ENCODE measurements at places on chromosomes 7 and 10. TPM values are rescaled to one million over a fixed set of nuclear protein-coding genes. Genes with fewer than 3 reads are reported as not detected.
A peak's percentile ranks its signal among the peaks of the same experiment; 100 is the strongest.

GRCh38 chr10:119807960-119808697 lies 64.5 kb downstream of the MCMBP start:
- DNase-seq = no peak

- no peak for DNase-seq
Observed at GRCh38 chr7:28160551-28160991, 20.0 kb downstream of the JAZF1 start.

DNA sequence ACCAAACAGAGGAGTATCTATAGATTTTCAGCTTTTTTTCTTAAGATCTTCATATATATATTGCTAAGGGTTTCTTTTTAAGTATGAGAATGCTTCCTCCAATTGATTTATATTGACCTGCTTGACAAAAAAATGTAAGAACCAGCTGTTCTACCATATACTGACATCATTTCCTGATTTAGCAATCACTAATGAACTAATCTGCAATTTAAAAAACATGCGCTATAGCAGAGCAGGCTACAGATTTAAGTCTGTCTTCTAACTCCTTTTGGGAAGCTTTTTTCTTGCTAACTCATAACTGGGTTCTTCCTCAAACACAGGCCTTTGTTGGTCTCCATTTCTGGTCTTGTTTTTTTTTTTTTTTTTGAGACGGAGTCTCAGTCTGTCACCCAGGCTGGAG lies 33.2 kb downstream of the ABCC2 start:
- DNase-seq = no peak

GRCh38 chr7:96174812-96175211 lies 147.1 kb downstream of the SLC25A13 start:
- no peak for DNase-seq

GRCh38 chr10:64116707-64117106 lies 595.5 kb downstream of the REEP3 start:
- no peak for DNase-seq

DNA sequence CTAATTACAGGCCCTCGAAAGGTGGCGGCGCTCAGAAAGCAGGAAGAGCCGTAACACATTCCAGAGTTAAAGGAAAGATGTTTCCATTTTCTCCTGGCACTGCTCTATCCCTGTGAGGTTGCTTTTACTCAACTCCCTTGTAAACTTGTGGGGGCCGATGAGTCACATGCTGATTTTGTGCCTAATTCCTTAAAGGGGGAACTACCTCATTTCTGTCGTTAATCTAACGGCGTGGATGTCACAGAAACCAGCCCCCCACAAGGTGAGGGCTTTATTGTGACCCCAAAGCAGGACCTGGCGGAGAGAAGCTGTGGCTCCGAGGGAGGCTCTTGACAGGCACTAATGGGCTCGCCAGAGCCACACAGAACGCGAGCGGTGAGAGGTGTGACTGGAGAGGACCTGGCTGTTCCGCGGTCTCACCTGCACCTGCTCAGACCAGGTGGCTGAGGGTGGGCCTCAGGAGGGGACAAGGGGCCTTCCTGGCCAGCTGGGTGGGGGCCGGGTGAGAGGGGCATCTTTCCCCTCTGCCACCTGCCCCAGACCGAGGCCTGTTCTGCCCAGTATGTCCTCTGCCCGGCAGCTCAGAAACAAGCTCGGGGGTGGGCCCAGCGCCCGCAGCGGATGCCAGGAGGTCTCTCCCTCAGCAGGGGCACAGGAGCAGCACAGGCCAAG lies 50.9 kb downstream of the CALML3 start:
- no peak for DNase-seq

GRCh38 chr7:40570223-40570622 lies 435.4 kb downstream of the SUGCT start:
- DNase-seq = no peak

- no peak for DNase-seq
Observed at GRCh38 chr7:1446620-1447032, 12.6 kb downstream of the MICALL2 start.

- peak; percentile 25 for DNase-seq
Observed at GRCh38 chr10:85641479-85642009, 725.1 kb downstream of the GRID1 start.

- DNase-seq = no peak
Observed at GRCh38 chr10:107649249-107649648, 484.7 kb upstream of the SORCS1 start.

DNA sequence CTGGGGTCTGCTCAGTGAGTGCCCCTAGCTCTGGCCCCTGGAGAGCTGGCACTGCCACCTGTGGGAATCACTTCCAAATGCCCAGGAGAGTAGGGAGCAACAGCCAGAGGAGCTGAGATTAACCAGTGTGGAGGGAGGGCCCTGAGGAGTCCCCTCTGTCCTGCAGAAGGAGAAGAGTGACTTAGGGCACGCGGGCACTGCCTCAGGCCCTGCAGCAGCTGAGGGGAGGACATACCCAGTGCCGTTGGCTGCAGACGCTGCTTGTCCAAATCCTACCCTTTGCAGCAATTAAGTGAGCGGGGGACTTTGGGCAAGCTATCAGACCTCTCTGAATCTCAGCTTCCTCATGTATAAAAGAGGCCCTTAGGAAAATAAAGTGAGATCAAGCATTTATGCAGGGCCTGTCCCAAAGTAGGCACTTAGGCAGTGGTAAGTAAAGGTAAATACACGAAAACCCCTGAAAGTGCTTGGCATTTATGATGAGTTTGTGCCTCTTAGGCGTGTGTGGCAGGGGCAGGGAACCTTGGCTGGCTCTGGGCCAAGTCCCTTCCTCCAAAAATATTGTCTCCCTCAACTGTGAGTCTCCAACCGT lies 16.9 kb downstream of the PRF1 start:
- no peak for DNase-seq

DNA sequence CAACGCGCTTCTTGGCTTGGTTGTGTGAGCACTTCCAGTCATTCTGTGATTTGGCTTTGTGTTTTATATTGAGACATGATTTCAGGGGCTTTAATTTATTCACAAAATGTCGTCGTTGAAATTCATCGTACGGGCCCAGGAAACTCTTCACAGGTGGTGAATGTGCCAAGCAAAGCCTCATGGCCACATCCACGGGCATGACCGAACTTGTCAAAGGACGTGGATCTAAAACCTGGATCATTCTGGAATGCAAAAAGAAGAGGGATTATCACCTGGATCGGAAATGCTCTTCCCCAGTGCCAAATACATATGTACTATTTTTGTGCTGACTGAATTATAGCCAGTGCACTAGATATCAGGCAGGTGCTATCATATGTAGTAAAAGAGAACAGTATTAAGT lies 2.2 kb downstream of the PPP1R3C start:
- DNase-seq = no peak

DNA sequence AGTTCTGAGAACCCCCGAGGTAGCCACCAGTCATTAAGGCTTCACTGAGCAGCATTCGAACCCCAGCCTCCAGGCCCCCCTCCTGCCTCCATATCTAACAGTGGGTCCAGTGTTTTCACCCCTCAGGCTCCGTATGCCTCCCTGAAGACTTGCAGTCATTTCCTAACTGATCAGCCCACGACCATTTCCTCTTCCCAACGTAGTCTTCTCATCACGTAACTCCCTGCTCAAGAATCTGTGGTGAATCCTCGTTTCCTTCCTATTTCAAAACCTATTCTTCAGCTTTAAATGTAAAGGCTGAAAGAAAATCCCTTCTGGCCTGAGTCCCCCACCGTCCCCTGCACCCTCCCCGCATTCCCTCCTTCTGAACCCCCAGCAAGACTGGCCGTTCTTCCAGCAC lies 21.1 kb downstream of the FRMD4A start:
- DNase-seq = no peak

- DNase-seq = no peak
Observed at GRCh38 chr10:123139521-123140163, 3.9 kb downstream of the HMX3 start.

DNA sequence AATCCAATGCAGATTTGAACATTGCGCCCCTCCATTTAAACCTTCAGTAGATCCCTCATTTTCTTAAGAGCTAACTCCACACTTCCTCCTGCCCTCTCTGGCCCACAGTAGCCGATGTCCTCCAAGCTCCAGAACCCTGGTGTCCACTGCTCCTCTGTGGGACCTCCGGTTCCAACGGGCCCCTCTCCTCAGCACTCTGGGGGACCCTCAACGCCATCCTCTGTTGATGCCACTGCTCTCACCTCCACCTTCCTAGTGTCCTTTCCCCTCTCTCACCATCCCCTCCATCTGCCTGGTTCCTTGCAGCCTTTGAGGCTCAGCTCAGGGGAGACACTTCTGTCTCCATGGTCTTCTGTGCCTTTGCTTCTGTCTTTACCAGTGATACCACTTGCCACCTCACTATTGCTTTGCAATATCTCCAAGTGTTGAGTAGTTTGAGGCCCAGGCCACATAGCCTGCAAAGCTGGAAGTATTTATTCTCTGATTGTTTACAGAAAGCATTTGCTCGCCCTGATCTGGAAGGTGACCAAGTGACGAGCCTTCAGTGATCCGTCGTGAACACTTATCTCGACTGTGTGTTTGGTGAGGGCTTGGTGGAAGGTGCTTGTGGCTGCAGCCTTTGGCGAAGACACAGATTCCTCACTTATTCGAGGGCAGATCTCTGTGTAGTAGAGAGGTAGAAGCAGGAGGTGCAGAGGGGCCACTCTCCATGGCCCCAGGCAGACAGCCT lies 104.8 kb upstream of the SHH start:
- DNase-seq = no peak

GRCh38 chr7:20116869-20117268 lies 100.3 kb downstream of the MACC1 start:
- no peak for DNase-seq

Gene ATOH7
- total RNA-seq = 0.28 TPM

Gene CYP2E1
- total RNA-seq = 1.1 TPM

Gene PRSS58
- total RNA-seq = not detected

All from Panc1 (cell line).